Stimulated activated CD8-positive, alpha-beta memory T cell treated with anti-CD3 and anti-CD28 coated beads, Interleukin-15, amount 100 ng/mL, for 24 hours (primary cell): ENCODE measurements at places on chromosomes 4 and X.

DNA sequence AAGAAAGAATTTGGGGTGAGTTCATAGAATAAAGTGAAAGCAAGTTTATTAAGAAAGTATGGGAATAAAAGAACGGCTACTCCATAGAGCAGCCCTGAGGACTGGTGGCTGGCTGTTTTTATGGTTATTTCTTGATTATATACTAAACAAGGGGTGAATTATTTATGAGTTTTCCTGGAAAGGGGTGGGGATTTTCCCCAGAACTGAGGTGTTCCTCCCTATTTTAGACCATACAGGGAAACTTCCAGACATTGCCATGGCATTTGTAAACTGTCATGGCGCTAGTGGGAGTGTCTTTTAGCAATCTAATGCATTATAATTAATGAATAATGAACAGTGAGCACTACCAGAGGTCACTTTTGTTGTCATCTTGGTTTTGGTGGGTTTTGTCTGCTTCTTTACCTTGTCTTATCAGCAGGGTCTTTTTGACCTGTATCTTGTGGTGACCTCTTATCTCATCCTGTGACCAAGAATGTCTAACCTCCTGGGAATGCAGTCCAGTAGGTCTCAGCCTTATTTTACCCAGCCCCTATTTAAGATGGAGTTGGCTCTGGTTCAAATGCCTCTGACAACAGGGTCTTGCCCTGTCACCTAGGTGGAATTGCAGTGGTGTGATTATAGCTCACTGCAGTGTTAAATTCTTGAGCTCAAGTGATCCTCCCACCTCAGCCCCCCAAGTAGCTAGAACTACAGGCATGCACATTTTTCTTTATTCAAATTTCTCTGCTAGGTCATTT, 27.1 kb downstream of the RAPGEF2 start:
- DNase-seq, result no peak

GRCh38 chr4:22458098-22458497, 57.8 kb downstream of the ADGRA3 start:
- DNase-seq, result no peak

GRCh38 chr4:148305751-148306150, 136.5 kb downstream of the NR3C2 start:
- DNase-seq, result no peak

- no peak for DNase-seq
Observed at GRCh38 chr4:152682143-152682941, 2.5 kb upstream of the TMEM154 start.

DNA sequence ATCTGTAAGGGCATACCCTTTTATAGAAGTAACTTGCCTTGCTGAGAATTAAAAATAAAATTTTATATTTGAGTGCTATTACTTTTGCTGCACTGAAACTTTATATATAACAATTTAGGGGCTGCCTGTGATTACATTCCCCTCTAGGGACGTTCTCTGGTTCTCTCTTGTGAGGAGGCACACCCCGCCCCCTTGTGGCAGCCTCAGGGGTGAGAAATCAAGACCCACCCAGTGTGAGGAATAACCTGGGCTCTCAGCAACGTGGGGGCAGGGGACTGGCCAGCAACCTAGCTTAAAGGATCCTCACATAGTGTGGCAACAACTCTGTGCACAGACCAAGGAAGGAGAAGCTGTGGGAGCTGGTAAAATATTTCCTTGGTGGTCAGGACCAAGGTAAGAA, 43.7 kb downstream of the MAGEA9 start:
- no peak for DNase-seq

DNA sequence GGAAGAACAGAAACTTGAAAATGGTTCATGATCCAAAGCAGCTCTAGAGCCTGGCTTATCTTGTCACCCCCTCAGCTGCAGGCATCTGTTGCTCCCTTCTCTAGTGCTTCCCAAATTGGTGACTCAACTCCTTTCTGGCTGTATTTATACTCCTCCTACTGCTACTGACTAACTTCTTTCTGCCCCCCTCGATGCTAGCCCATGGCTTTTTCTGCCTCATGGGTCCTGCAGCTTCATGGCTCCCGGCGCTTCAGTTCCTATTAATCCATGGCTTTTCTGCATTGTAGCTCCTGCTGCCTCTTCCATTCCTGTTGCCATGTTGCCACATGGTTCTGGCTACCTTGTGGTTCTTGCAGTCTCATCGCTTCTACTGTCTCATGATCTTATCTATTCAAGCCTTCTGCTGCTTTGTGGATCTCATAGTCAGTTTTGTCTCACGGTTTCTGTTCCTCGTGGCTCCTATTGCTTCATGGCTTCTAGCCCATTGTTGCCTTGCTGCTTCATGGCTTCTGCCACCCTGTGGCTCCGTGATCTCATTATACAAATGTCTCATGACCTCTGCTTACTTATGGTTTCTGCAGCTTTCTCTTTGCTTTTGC, 48.1 kb downstream of the SMC1A start:
- DNase-seq, result no peak

DNA sequence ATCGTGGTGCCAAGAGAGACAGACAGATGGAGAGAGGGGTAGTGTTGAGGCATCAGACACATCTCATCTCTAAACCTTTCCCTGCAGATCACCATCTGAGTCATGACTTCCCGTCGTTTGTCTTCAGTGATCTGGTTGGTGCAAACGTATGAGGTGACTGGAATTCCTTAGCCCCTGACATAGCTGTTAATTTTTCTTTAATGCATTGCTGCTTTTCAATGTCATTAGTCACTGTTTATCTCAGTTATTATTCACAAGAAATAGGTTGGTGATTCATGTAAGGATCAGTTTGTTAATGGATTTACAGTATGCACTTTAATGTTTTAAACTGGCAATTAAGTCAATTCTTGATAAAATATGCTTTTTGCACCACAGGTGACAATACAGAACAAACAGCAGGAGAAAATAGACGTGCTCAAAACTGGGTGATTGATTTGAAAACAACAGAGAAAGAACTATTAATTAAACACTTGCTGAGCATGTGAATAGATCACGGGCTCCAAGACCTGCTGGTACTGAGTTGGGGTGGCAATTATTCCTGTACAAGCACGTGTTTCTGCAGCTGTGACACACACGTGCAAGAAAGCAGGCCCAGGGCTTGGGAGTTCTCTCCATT, 1.3 kb upstream of the TMEM154 start:
- no peak for DNase-seq

DNA sequence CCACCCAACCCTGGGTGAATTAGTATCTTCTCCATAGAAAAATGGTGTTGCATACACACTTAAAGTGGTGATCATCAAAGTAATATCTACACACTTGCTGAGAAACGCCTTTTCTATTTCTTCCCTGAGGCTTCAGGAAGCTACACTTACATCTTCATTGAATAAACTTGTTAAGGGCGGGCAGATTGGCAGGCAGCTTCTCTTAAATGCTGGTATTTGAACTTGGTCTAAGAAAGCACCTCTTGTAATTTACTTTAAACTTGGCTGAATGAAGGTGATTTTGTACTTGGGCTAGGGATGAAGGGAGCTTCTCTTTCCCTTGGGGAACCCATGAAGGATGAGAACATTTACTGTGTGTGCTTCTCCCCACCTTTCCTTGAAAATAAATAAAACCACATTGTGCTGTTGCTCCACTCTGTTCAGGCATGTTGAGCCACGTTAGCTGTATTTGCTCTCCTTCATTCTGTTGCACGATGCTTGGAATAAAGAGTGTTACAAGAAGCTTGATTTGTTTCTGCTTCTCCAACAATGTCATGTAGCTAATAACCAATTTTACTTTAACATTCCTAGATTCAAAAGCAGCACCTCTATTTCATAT, 430.1 kb downstream of the ANKRD50 start:
- DNase-seq, result no peak

GRCh38 chrX:127552571-127552970, 499.6 kb downstream of the ACTRT1 start:
- DNase-seq, result no peak

DNA sequence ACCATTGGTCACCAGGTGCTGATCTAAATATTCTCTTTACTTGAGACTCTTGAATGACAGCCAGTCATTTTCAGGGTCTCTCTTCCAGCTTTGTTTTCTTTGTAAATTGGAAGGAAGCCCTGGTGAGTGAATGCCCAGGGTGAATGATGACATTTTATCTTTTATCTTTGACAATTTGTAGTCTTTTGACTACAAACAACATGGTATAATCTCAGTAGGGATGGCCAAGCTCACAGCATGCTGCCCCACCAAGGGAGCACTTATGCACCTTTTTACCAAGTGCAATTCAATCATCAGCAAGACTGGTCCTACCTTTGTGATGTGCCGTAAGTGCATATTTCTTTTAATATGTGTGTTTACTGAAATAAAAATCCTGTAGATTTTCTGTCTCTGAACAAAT, 5.7 kb downstream of the AFM start:
- DNase-seq, result no peak

DNA sequence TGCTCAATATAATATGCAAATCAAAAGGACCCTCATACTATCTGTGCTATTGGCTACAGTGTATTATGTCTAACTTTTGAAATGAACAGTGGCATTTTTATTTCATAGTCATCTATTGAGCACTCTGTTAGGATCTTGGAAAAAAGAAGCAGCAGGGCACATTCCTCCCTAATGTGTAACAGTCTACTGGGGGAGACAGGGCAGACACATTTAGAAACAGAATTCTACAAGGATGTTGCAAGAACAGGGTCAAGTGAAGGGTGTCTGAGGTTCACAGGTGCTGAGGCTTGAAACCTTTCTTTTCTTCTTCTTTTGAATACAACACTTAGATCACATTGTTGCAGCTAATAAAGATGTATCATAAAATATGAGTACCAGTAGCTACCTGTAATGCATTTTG, 129.7 kb upstream of the SLC4A4 start:
- DNase-seq, result no peak

GRCh38 chrX:119025900-119026299, 46.9 kb upstream of the CT47C1 start:
- no peak for DNase-seq

DNA sequence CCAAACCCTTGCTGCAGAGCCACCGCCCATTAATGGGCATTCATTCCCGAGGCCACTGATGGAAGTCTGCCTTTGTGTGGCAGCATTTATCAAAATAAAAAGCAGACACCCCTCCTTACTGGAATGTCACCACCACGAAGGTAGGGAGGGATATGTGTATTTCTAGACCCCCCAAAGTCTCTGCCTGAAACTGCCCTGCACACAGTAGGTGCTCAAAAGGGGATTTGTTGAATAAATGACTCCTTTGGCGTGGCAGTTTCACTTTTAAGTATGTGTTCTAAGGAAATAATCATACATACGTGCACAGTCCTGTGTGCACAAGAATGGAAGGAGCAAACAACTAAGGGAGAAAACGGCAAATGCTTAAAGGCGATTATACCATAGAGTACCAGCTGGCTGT, 23.6 kb upstream of the GLOD5 start:
- DNase-seq, result no peak

DNA sequence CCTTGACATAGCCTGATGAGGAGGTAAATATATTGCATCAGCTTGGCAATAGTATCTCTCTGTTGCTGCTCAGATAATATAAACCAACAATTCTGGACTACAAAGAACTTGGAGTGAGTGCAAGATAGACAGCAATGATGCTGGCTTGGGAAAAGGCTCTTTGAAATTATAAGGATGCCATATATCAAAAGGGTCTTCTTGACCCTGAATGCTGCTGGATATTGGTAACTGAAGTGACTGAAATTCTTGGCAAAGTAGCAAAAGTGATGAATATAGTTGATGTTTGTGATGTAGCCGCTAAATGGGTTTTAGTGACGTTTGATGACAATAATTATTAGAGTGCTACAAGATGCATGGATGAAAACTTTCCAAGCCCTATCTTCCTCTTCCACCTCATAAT, 1391.6 kb downstream of the ADGRL3 start:
- DNase-seq, result no peak

- DNase-seq, result no peak
Observed at GRCh38 chr4:10461850-10462400, 4.7 kb upstream of the ZNF518B start.

GRCh38 chrX:54819201-54819600, 11.7 kb downstream of the MAGED2 start:
- no peak for DNase-seq

DNA sequence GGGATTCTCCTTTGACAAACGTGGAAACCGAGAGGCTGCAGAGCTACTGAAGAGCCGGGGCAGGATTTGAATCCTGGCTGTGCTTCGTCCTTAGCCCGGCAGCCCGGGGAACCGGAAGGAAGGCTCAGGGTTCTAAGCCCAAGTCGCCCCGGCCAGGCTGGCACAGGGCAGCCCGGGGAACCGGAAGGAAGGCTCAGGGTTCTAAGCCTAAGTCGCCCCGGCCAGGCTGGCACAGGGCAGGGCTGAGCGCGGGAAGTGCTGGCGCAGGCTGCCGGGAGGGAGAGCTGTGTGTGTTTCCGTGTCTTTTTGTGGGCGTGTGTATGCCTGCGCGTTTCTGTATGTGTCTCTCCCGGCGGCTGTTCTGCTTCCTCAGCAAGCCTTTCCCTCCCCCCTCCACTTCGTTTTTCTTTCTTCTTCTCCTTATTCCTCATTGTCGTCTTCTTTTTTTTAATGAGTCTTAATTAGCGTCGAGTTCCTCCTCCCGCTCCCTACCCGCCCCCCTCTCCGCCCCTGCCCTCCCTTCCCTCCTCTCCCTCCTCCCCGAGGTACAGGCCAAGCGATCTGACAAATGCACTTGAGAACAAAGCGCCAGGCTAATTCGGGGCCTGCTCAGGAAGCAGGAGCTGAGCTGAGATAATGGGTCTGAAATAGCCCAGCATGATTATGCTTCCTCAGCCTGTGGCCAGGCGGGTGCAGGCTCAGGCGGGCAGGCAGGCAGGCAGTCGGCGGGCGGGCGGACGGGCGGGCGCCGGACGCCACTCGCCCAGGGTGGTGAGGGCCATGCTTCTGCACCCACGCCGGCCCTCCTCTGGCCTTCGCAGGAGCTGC, 65.9 kb downstream of the EFNB1 start:
- no peak for DNase-seq

DNA sequence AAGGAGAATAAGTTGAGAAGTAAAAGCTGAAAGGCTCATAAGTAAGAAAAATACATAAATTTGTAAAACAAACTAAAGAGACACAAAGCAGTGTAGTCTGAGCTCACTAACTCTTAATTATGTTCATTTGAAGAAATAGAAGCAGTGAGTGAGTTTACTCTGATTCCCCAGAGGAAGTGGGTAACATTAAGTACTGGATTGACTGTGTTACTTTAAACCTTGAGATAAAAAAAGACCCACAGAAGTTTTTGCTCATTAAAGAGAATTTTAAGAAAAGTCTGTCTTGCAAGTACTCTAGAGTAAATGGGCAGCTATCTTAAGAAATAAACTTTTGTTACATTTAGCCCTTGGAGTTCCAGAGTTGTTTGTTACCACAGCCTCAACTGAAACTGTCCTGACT, 2466.9 kb downstream of the PCDH7 start:
- no peak for DNase-seq

GRCh38 chr4:112560084-112560483, 44.1 kb upstream of the NEUROG2 start:
- no peak for DNase-seq
